NCI-H69 (cell line): ENCODE measurements at places on chromosomes 6 and 20.

GRCh38 chr6:3607599-3607998 lies 143.9 kb downstream of the PXDC1 start:
- no peak for DNase-seq

DNA sequence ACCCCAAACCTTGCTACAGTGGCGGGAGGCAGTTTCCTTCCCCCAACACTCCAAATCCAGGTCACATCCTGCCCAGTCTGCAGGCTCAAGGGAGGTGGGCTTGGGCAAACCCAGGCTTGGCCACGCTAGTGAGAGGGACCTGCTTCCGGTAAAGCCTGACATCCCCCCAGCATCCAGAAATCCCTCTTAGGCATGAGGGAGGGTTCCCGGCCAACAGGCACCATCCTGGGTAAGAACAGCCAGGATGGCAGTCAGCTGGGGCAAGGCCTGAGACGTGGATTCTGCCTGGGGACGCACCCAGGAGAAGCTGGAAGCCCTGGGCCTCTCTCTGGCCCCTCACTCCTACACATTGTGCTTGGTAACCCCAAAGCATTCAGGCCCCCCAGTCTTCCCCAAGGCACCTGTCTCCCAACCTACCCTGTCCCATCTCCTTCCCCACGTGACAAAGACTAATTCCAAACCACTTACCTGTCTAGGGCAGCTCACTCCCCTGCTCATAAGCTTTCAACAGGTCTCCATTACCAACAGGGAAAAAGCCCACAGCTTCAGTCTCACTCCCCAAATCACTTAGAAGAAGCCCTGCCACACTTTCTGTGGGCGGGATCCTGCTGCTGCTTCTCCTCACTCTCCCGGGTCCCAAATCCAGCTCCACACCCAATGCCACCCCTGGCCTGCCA lies 2.1 kb downstream of the C20orf144 start:
- peak; percentile 57 for DNase-seq

- DNase-seq, result peak; percentile 54
These were observed 75.3 kb upstream of the CCN6 start for GRCh38 chr6:111978532-111979149.

DNA sequence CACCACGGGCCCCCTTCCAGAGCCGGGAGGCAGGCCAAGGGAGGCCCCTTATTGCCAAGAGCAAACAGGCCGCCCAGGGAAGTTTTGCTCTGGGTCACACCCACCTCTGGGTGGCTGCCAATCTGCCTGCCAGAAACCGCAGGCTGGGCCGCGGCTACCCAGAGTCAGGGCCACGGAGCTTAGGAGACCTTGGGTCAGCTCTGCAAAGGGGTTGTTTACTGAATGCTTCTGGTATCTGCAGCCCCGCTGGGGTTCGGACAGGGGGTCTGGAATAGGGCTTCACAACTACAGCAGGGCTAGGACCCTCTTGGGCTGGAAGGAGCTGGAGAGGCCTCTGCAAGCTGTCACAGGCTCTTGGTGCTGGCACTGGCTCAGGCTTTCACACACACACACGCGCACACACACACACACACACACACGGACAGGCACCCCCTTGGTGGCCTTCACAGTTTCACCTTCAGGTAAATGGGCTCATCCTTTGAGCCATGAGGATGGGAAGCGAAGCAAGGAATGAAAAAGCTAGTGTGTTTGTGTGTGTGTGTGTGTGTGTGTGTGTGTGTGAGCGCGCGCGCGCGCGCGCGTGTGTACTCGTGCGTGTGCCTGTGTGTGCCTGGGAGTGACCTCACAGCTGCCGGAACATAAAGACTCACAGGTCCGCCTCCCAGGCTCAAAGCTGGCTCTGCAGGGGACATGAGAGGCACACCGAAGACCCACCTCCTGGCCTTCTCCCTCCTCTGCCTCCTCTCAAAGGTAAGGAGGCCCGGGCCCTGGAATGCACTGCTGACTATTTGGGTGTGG lies at the start of gene CCN5:
CCN5 (plus strand) TSS at position 669 of the 798 bp plus-strand sequence; CDS start at position 691, 22 bp downstream.
- peak; percentile 61 for DNase-seq

DNA sequence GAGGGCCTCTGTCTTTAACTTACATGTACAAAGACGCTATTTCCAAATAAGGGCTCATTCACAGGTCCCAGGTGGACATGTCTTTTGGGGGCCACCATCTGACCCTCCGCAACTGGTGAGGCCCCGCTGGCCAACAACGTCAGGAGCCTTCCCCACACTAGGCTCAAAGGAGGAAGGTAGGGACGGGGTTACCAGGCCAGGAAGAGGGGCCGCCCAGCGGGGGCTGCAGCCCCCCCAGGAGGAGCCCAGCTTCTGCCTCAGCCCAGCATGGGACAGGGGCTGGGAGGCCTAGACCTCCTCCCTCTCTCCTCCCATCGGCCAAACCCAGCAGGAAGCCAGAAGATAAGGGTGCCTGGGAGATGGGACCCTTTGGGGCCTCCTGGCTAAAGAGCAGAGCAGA lies 142.7 kb downstream of the TAF4 start:
- no peak for DNase-seq
